ENCODE measurements at places on chromosomes 4 and X.

DNA sequence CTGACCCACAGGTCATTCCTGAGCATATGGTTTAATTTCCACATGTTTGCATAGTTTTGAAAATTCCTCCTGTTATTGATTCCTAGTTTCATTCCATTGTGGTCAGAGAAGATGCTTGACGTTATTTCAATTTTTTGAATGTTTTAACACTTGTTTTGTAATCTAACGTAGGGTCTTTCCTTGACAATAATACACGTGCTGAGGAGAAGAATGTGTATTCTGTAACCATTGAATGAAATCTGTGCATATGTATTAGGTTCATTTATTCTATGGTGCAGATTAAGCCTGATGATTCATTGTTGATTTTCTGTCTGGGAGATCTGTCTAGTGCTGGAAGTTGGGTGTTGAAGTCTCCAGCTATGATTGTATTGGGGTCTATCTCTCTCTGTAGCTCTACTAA lies 486.4 kb upstream of the RPS6KA3 start:
- DNase-seq, result no peak

- DNase-seq, result no peak
These were observed 182.2 kb downstream of the AR start for GRCh38 chrX:67726018-67726417.

DNA sequence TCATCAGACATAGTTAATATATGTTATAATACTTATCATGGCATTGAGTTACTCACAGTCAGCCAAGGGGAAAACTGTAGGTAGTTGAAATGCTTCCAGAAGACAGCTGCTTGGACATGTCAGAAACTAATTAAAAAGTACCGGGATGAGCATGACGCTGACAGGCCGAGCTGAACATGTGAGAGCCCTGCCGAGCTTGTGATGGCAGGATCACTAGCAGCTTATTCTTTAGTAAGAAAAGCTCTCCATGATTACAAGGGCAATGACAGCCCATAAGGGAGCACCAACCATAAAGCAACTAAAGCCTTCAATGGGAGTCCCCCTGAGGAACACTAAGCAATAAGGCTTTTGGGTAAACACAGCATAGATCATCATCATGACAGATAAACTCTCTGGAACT lies 435.6 kb downstream of the TLL1 start:
- DNase-seq, result no peak

GRCh38 chr4:174248407-174248806 lies 35.1 kb downstream of the FBXO8 start:
- DNase-seq, result no peak

DNA sequence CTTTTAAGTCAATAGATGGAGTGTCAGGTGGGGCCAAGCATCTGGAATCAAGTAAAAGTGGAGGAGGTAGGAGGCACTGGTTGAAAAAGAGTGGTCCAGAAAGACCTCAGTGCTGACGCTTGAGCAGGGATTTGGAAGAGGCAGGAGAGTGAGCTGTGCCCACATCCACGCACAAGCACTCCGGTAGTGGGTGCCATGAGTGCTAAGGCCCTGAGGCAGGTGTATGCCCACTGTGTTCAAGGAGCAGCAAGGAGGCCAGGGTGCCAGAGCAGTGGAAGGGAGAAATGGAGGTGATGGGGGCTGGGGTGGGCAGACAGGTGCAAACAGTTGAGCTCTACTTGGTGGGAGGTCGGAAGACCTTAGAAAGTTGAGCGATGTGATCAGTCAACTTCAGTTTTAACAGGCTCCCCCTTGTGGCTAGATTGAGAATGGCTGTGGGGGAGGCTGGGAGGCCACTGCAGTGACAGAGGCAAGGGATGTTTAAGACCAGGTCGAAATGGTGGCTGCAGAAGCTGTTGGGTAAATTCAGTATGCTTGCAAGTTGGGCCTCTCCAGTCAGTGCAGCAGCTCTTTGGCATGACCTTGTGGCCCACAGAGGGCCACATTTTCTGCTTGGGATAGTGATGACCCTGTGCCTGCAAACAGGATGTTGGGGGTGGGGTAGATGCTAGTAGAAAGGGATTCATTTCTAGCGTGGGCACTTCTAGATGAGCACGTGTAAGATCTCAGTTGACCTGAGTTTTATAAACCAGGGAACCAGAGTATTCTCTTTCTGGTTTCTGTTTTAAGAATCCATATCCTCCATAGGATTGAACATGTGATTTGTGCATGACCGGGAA lies 12.7 kb downstream of the TKTL1 start:
- DNase-seq, result peak; percentile 14

GRCh38 chrX:15499976-15500375 lies 631 bp upstream of the BMX start:
- DNase-seq, result no peak

- no peak for DNase-seq
These were observed 61.5 kb downstream of the GLRA2 start for GRCh38 chrX:14590693-14591424.

- DNase-seq, result no peak
These were observed 8.4 kb downstream of the RPL39 start for GRCh38 chrX:119783026-119783425.

- DNase-seq, result no peak
These were observed 152.7 kb downstream of the STK32B start for GRCh38 chr4:5203993-5204310.

- DNase-seq, result no peak
These were observed 63.1 kb downstream of the SLC10A7 start for GRCh38 chr4:146458594-146458993.

GRCh38 chr4:139875411-139875825 lies 209.8 kb downstream of the MGST2 start:
- DNase-seq, result no peak

DNA sequence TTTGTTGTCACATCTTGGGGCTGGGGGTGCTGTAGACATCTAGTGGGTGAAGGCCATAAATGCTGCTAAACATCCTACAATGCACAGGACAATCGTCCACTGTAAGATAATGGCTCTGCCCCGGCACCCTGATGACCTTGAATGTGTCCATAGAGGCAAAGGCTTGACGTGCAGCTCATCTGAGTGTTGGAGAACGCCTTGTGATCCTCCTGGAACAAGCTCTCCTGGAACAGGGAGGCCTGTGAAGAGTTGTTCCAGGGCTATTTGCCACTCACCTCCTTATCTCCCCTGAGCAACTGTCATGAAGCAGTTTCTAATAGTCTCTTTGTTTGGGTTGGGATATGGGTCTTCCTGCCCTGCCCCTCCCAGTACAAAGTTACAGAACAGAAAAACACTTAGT lies 15.2 kb upstream of the PCYT1B start:
- DNase-seq, result no peak

DNA sequence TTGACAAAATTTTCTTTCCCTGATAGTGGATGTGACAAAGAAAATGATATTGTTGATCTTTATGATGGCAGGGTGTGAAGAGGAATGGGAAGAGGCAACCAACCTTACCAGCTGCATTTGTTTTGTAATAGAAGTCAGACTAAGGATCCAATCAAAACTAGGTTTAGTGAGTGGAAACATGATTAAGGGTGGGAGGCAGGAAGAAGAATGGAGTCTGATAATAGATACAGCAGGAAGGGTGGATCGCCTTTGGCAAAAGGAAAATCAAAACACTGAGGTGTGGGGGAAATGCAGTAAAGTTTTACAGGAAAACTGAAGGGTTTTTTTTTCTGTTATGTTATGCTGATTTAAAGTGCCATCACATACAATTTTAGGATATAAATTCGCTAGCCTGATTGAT lies 3.4 kb downstream of the CLIC2 start:
- DNase-seq, result no peak

- peak; percentile 47 for DNase-seq
These were observed 7.9 kb downstream of the BDH2 start for GRCh38 chr4:103091601-103092223.

- DNase-seq, result no peak
These were observed 37.1 kb downstream of the MAB21L2 start for GRCh38 chr4:150619042-150619441.

GRCh38 chr4:24719615-24720014 lies 75.8 kb upstream of the SOD3 start:
- no peak for DNase-seq

GRCh38 chrX:31499109-31499508 lies 427.3 kb upstream of the FTHL17 start:
- no peak for DNase-seq

DNA sequence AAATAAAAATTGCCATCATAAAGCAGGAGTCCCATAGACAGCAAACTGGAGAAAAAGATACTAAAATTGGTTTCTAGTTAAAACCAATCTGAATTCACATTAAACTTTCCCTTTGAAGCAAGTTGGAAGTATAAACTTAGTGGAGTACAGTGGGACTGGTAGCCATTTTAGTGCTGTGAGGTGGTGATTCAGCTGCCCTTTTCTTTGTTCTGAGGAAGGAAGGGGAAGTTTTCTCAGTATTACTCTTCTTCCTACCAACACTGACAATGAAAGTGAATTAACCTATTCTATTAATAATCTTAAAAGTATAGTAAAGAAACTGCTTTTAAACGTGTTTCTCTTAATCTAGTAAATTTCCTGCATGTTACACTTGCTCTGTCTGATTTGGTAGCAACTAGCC lies 36.7 kb downstream of the SLC9A6 start:
- DNase-seq, result no peak

- no peak for DNase-seq
These were observed 632 bp downstream of the CCSER1 start for GRCh38 chr4:90127706-90128345.

- no peak for DNase-seq
These were observed 1.8 kb downstream of the RGS12 start for GRCh38 chr4:3294401-3295241.

GRCh38 chr4:174069848-174070330 lies 213.6 kb downstream of the FBXO8 start:
- no peak for DNase-seq

- DNase-seq, result no peak
These were observed 3.4 kb downstream of the MSX1 start for GRCh38 chr4:4862665-4863482.

- no peak for DNase-seq
These were observed 14.8 kb upstream of the PABPC4L start for GRCh38 chr4:134216411-134216810.

DNA sequence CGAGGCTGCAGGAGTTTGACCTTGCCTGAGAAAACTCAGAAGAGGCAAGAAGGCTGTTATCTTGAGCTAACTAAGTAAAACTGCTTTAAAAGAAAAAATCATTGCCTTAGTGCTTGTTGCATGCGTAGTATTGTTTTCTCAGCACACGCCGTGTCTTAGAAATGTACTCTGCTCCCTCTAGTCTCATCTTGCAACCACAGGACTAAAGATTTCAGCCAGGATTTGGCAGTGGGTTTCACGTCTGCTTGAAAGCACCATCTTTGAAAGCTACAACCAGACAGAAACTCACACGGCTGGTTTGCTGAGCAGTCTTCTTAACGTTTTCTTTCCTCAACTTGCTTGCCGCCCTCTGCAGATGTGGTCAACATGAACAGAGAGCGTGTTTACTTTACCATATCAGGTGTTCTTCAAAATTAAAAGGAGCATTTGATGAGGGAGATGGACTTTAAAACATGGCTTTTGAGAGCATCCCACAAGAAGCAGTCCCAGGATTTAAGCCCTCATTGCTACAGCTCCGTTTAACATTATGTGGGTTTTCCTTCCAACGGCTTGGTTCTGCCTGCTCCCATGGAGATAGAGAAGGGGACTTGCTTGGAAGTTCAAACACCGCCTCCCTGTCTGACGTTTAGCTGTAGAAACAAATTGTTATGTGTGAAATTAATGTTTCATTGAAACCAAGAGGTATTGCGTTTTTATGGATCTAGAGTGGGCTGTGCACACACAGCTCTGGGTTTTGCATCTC lies 3.4 kb downstream of the SORCS2 start:
- DNase-seq, result no peak

- no peak for DNase-seq
These were observed 120.2 kb downstream of the KLHL8 start for GRCh38 chr4:87100168-87100567.

GRCh38 chr4:183906739-183907651 lies 1.9 kb downstream of the STOX2 start:
- DNase-seq, result peak; percentile 30

DNA sequence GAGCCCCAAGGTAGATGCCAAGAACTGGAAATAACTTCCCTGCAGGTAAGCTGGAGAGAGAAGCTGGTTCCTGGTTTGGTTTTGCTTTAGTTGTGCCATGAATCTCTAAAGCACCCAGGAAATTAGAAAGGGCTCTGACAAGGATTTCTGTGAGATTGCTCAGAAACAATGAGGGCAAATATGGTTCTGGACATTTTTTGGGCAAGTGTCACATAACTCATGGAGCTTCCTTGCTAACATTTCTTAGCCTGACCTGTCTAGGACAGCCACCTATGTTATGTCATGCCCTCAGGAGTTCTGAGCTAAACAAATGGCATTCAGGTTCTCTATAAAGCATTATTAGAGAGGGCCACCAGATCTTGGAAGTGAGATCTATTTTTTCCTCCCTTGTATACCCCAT lies 131.8 kb downstream of the GUCY2F start:
- DNase-seq, result no peak

GRCh38 chr4:174305961-174306360 lies 22.2 kb downstream of the CEP44 start:
- DNase-seq, result no peak

DNA sequence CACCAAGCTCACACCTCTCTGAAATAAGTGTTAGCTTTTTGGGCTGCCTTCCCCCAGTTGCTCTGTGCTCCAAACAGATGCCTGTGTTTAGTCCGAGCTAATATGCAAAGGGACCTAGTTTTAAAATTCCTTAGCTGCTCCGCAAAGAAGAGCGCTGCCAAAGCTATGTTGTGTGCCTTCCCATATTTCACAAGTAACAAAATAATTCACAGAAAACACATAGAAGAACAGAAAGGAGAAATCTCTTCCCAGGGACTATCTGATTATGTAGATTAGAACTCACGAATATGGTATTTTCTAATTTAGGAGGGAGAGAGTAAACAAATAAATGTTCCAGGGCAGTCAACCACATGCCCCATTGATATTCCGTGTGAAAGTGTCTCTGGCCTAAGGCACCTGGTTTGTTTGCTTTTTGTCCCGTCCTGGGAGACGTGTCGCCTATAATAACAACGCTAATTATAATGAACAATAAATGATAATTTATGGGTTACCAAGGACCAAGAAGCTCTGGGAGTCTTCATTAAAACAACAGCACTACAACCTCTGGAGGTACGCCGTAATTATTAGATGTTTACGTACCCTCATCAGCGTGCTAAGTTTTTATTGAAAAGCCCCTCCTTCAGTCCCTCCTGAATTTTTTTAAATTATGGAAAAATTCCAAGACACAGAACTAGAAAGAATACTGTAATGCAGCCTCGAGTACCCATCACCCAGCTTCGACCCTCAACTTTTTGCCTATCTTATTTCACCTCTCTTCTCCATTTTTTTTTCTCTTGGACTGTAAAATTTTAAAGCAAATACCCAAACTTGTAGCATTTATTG lies 1.2 kb upstream of the CCNG2 start:
- no peak for DNase-seq

- DNase-seq, result no peak
These were observed 66.8 kb downstream of the TSC22D3 start for GRCh38 chrX:107708762-107709161.

DNA sequence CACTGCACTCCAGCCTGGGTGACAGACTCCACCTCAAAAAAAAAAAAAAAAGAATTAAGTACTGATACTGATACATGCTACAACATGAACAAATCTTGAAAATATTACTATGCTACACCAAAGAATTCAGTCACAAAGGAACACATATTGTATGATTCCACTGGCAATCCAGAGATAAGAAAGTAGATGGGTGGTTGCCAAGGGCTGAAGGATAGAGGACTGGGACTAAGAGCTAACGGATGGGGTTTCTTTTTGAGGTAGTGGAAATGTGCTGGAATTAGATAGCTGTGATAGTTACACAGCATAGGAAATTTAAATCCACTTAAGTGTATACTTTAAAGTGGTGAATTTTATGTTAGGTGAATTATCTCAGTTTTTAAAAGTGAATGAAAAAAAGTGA lies 12.5 kb downstream of the ATP11C start:
- DNase-seq, result no peak
